Ureter (tissue), 1 donor: ENCODE measurements at places on chromosomes 6 and 20. TPM values are rescaled to one million over a fixed set of nuclear protein-coding genes. Genes with fewer than 3 reads are reported as not detected.

The DDX43 gene
- total RNA-seq: 0.94 TPM

The LRFN2 gene
- total RNA-seq: 0.34 TPM

The SLC17A3 gene
- not detected for total RNA-seq

The PTGIS gene
- total RNA-seq: 57.8 TPM

The SNX14 gene
- 99.2 TPM for total RNA-seq

- DNase-seq: no peak
Measured at GRCh38 chr20:61958773-61959700, 106.6 kb downstream of the TAF4 start.

DNA sequence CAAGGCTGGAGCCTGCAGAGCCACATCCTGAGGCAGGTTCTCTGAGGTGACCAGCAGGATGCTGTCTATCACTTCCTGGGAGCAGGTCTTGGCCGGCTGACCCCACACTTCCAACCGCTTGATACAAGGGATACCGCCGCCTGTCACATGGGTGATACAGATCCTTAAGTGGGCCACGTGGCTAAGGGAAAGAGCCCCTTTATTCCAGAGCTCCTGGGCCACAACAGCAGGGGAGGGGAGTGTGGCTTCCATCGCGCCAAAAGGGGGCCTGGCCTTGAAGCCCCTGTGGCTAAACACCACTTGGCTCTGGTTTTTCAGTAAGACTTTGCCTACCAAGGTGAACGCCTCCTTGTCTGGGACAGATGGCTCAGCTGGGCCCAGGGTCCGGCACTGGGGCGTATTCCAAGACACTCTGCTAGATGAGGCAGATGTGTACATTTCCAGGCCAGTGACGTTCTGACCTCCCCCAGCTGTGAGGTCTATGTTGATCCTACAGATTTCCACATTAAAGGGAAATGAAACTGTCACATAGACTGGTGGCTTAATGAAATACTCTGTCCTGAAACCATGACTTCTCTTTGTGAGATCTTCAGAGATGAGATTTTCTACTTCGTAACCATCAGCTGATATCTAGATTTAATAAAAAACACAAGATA lies 37.6 kb upstream of the AVP start:
- no peak for DNase-seq

- DNase-seq: no peak
Measured at GRCh38 chr20:24960861-24961260, 11.8 kb downstream of the CST7 start.

- DNase-seq: no peak
Measured at GRCh38 chr6:85163156-85164080, 286.5 kb upstream of the NT5E start.

GRCh38 chr20:53071833-53072232 lies 99.7 kb downstream of the TSHZ2 start:
- no peak for DNase-seq

- DNase-seq: no peak
Measured at GRCh38 chr6:169583886-169584541, 117.8 kb downstream of the WDR27 start.

DNA sequence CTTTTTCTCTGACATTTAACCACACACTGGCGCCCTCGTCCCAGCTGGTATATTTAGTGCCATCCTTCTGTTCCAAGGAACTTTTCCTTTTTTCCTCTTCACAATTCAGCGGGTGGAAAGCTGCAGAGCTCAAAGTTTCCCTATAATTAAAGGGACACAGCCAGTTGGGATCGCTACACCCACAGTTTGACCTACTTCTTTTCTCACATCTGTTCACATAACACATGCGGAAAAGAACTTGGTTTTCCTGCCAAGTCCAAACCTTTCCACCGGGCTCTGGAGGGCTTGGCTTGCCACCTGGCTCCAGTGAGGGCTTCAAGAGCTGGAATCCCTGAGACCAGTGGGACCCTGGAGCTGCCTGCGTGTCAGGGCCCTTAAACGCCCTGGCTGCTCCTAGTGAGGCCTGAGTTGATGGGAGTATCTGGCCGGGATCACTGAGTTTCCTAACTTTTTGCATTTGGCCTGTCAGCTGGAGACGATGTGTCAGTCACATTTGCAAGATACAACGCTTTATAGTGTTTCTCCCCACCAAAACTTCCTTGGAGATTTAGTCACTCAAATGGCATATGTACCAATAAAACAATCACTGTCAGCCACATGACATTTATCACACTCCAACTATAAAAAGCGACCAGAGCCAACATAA lies 176.0 kb downstream of the SASH1 start:
- no peak for DNase-seq

DNA sequence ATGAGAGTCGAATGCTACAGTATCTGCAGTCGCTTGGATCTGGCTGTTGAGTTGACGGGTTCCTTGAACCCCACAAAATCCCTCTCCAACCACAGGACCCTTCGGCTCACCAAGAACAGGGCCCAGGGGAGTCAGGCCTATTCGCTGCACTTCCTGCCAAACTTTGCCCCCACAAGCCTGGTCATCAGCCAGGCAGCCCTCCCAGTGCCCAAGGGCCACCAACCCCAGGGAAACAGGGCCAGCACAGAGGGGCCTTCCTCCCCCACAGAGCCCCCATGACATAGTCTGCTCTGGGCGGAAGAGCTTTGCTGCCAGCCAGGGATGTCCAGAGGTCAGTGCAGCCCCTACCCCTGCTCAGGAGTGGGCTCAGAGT lies 34.5 kb upstream of the MRGBP start:
- no peak for DNase-seq

DNA sequence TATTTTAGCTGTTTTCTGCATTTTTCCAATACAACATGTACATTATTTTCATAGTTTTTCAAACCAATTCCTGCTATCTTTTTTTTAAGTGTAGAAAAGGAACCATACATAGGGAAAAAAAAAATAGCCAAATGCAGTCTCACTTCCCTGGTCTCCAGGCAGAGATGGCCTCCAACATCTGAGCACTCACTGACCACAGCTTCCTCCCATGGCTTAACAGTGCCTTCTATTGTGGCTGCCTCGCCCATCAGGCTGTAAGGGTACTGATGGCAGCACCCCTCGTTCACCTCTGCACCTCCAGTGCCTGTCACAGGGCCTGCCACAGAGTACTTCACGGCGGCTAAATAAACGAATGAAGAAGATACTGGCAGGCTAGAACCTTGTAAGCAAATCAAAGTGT lies 591.1 kb downstream of the PTPRT start:
- DNase-seq: no peak

- DNase-seq: no peak
Measured at GRCh38 chr6:1502041-1502440, 107.7 kb upstream of the FOXC1 start.

GRCh38 chr20:25632940-25633790 lies 9.4 kb upstream of the NANP start:
- no peak for DNase-seq
